ENCODE measurements at places on chromosomes 11 and 22.

DNA sequence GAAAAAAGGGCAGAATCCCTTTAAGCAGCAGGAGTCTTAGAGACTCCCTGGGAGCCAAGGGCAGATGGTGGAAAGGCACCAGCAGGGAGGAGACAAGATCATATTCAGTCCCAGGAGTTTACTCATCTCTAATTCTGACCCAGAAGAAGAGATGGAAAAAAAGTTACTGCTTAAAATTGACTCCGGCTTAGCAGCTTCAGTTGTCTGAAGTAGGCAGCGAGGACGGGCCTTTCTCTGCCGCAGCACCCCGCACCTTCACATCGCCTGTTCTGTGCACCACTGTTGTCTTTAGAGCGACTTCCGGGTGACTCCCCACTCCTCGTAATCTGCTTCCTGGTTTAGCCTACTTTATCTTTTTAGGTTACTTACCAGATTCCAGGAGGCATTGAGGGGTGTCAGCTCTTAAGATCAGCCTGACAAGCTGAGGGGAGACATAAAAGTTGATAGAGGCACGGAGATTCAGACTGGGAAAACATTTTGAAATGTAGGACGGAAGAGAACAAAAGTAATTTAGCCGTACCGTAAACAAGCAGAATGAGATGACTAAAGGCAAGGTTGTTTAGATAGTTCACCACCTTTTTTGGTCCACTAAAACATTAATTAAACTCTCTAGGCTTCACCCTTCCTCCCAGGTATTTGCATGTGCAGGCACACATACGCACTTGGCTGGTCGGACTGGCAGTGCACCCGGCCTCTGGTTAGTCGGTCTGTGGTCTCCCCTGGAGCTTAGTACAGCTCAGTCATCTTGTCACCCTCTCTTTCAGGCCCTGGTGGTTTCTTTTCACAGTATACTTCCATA is 74.3 kb downstream of the CECR2 start:
- DNase-seq = no peak

DNA sequence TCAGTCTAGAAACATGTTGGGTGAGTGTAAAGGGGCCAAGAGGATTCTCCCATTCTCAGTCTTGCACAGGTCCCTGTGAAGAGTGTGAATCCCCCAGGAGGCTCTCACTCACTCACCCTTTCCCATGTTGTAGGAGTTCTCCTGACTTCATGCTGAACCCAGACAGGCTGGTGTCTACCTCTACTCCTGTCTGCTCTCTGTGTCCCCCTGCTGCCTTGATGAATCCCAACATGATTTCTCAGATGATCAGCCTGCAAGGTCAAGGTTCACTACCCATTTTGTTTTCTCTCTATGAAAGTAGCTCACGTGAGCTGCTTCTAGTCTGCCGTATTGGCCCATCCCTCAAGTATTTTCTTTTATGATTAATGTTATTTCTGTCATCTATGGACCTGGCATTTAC is 500.6 kb downstream of the ETS1 start:
- DNase-seq = no peak

- no peak for DNase-seq
These were observed 151.7 kb downstream of the ADAMTS15 start for GRCh38 chr11:130600139-130600538.

- DNase-seq = no peak
These were observed 79.4 kb upstream of the NARS2 start for GRCh38 chr11:78654071-78654470.

DNA sequence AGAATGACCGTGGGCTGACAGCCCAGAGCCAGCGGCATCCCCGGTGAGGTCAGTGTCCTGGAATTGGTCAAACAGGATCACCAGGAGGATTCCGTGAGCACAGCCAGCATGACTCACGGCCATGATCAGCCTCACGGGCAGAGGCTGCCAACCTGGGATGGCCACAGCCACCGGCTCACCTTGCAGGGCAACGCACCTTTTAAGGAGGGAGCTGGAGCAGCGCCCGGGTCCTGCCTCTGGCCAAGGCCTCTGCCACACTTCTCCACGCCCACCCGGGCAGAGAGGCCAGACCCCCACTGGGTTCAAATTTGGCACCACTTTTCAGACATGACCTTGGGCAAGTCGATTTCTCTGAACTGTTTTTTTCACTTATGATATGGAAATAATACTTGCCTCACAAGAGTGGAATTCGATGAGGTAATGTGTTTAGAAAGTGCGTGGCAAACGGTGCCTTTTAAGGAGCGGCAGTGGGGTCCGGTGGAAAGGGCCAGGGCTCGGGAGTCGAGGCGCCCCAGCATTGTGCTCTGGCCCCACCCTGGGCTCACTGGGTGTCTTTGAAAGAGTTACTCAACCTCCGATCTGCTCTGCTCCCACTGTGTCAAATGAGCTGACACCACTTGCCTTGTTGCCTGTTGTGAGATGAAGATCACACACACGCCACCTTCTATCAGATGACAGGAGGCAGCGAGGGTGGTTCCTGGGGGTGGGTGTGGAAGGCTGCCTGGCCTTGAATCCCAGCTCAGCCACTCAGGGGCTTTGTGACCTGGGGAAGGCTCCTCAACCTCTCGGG is 16.0 kb downstream of the TXN2 start:
- DNase-seq = no peak

- no peak for DNase-seq
These were observed 28.0 kb upstream of the ZC3H12C start for GRCh38 chr11:110065189-110065588.

- no peak for DNase-seq
These were observed 3.8 kb downstream of the SUSD2 start for GRCh38 chr22:24185001-24185500.

GRCh38 chr22:20062766-20063083 is 17.3 kb upstream of the DGCR8 start:
- no peak for DNase-seq
